ENCODE measurements at places on chromosomes 6 and 20. TPM values are rescaled to one million over a fixed set of nuclear protein-coding genes. Genes with fewer than 3 reads are reported as not detected.

- DNase-seq = no peak
These were observed 132.9 kb downstream of the SCML4 start for GRCh38 chr6:107691062-107691751.

Gene CYP24A1
- not detected for total RNA-seq

- no peak for DNase-seq
These were observed 1106.4 kb upstream of the CITED2 start for GRCh38 chr6:140480852-140481251.

DNA sequence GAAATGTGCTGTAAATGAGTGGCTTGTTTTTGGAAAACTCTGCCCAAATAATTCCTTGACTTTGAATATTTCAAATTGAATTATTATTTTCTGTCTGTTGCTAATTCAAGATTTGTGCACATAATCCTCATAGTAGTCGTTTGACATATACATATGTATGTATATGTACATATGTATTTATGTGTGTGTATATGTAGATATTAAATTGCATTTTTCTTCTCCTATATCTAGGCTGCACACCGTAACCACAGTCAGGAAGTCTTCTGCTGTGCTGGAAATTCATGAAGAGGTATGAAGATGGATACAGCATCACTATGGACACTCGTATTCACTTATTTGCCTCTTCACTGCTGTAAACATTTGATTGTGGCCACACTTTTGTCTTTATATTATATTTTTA, 29.6 kb downstream of the OPN5 start:
- no peak for DNase-seq

GRCh38 chr6:2730353-2731107, 20.2 kb downstream of the MYLK4 start:
- DNase-seq = no peak

Gene NHLRC1
- not detected for total RNA-seq

Gene GABRR2
- 0.29 TPM for total RNA-seq

GRCh38 chr20:32333988-32334885, 23.9 kb upstream of the ASXL1 start:
- peak; percentile 64 for DNase-seq

- peak; percentile 71 for DNase-seq
These were observed 363.5 kb downstream of the ESR1 start for GRCh38 chr6:152170702-152171667.

GRCh38 chr6:7692453-7692784, 33.5 kb upstream of the BMP6 start:
- DNase-seq = no peak

DNA sequence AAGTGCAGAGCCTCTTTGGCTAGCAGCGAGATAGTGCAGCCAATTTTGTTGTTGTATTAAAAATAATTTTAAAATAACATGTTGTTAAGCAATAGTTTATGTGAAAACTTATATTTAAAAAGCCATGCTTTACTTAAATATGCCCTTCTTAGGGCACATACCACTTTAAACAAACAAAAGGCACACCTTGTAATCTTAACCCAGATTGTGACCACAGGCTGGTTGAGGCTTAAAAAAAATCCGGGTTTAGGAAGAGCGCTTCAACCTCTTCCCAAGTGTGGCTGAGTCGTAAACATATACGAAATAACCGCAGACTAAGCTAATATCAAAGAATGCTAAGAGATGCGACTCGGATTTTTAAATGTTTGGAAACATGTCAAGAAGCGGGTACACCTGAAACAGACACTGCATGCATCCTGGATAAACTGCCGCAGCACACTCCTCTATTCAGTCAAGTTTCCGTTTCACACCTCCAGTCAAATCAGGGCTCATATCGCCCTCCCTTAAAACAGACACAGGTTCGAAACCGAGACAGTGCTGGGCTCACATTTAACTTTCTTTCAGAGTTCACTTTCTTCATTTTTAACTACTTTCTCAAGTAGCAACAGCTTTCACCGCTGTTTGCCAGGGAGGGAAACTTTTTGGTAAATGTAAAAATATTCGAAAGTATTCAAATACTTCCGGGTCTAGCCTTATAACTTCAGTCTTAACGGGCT, 1.5 kb downstream of the DEK start:
- peak; percentile 39 for DNase-seq

Gene PLA2G7
- total RNA-seq = not detected

DNA sequence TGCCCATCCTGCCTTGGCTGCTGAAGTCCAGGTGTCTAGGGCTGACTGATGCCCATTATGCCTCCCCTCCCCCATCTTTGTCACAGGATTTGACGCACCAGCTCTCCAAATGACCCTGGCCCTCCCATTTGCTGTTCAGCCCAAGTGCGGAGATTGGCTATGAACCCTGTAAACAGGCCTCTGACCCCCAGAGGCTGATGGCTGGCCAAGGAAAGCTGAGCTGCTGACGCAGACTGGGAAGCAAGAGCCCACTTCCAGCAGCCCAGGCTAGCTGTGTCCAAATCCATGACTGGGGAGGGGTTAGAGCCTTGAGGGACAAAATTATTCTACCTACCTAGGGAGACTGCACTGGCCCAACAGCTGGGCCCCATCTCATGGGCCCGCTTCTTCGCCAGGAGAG, 797 bp upstream of the GNRH2 start:
- DNase-seq = no peak

Gene ADGRF4
- not detected for total RNA-seq

Gene PHACTR1
- total RNA-seq = 0.05 TPM

Gene EMILIN3
- total RNA-seq = 0.27 TPM

Gene NKX2-2
- not detected for total RNA-seq

DNA sequence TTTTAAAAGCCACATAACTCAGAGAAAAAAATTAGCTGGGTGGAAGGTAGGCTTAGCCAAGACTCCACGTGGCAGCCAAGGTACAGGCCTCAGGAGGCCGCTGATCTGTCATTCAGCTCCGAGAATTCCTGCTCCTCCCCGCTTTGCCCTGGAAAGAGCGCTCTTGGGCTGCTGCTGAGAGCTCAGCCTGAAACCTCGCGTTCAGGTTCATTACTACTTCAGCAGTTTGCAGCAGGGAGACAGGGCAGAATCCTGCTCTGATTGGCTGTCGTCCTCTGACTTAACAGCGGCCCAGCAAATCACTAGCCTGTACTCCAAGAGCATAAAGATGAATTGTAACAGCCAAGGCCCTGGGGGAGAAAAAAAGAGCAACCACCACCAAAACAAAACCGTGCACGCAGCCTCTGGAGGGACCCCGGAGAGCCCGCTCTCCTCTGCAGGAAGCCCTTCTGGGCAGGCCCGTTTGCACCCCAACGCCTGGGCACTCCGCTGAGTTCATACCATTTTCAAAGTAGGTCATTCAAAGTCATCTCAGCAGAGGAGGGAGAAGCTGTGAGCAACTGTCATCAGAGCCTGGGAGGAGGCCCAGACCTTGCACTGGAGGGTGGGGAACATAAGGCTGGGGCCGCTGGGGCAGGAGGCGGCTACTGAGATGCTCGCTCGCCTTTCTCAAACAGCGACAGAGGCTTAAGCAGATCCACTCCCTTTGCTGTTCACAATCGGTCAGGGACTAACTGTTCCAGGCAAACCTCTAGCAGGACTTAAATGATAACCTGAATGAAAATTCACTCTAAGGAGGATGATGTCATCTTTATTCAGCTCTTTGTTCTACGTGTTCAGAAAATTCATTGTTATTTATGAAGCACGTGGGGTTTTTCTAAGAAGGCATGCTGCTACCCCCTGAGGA, 42.3 kb upstream of the ATXN1 start:
- no peak for DNase-seq

- no peak for DNase-seq
These were observed 25.9 kb upstream of the ATXN1 start for GRCh38 chr6:16787128-16787682.

Gene TINAG
- total RNA-seq = not detected

Gene CDC5L
- 22.7 TPM for total RNA-seq

Gene RWDD2A
- total RNA-seq = 0.77 TPM

DNA sequence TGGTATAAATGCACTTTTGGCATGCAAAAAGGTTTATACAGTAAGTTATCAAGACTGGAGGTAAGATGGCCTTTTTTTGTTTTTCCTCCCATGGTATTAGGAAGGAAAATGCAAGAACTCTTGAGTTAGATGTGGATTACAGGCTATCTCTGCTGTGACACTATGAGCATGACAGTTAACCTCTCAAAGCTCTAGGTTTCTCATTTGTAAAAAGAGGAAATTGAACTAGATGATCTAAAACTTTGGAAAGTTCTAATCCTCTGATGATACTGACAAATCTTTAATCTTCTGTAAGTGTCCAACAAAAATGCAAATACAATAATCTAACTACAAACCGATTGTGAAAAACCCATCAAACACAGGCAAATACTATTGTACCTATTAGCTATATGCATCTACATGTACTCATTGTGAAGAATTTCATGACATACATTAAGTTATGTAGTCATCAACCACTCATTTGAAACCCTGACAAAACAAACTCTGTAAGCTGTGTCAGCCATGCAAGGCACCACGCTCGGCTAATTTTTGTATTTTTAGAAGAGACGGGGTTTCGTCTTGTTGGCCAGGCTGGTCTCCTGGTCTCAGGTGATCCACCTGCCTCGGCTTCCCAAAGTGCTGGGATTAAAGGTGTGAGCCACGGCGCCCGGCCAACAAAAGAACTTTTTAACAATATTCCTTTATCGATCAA, 4.2 kb downstream of the CDK19 start:
- no peak for DNase-seq

DNA sequence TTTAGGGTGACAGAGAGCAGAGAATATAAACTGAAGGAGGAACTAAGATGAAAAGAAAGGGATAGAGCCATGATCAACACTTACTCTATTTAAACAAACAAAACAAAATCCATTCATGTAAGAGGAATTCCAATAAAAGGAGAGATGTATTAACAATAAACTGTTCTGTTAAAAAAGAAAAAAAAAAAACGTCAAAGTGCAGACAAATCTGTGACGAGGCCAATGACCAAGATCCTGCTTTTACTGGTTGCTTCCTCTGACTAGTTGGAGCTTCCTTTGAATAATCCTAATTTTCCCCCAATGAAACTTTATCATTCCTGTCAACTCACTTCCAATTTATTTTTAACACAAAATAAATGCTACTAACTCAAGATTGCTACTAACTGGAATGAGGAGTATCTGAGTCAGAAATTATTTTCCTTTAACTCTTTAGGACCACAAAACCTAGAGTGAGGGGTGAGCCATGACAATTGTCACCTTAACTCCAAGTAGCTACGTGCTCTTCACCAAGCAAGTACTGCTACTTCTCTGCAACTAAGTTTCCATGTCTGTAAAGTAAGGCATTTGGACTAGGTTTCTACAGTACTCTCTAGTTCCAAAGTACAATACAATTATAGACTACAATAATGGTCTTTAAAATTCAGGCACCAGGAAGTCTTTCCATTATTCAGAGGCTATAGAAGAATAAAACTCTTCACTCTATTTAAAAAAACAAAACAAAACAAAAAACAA, 152.0 kb downstream of the PTPRK start:
- DNase-seq = no peak

Gene SLC2A10
- 0.06 TPM for total RNA-seq

DNA sequence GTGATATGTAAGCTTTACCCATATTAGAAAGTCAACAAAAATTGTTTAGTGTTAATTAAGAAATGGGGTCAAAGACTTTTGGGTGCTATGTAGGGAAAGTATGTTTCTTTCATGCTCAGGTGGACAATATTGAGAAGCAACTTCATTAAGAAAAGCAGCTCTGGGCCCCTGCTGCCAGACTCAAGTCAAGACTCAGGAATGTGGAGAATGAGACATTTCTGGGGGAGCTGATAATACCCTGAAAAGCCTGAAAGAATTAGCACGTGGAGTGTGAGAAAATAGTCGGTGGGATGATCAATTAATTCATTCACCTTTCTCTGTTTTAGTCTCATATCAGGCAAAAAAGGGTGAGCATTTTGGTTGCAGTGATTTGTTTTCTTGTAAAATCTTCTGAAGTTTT, 175.1 kb upstream of the IMPG1 start:
- no peak for DNase-seq

- no peak for DNase-seq
These were observed 301.4 kb upstream of the CDYL start for GRCh38 chr6:4474810-4475209.

DNA sequence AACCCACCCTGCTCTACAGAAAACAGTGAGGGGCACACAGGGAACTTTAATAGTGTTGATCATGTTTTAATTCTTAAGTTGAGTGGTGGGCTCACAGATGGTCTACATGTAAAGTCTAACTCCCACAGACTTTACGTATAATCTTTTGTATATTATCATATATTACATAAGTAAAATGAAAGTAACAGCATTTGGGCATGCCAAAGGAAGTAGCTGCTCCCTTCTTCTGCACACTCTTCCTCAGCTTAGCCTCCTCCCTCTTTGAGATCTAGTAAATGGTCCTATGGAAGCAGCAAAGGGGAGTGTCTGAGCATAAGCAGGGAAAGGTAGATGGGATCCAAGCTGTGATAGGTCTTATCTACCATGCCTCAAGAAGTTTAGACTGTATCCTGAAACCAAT, 11.2 kb downstream of the MED20 start:
- DNase-seq = no peak

GRCh38 chr6:48101290-48101689, 9.7 kb downstream of the PTCHD4 start:
- DNase-seq = no peak

DNA sequence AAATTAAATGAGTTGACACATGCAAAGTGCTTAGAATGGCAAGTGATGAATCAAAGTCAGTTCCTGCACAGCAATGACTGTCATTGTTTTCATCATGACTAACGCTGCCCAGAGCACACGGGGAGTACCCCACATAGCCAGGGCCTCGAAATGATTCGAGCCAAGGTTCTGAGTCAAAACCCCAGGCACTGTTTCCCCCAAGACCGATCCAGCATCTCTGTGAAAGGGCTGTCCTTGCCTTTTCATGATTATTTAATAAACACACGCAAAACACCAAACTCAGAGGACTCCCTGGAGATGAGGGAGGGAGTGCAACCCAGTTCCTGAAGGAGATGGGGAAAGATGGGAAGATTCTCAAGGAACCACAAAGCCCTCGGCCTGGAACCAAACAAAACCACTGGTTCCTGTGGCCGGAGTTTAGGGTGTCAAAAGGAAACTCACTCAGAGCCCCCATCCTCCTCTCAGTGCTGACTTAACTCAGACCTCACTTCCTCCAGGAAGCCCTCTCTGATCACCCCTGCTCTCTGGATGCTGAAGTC, 3.8 kb downstream of the PREX1 start:
- DNase-seq = peak; percentile 72

GRCh38 chr6:13923527-13924145, 1.1 kb upstream of the RNF182 start:
- no peak for DNase-seq

Gene PDYN
- total RNA-seq = not detected

GRCh38 chr20:64069614-64070243, 6.7 kb downstream of the TCEA2 start:
- no peak for DNase-seq

DNA sequence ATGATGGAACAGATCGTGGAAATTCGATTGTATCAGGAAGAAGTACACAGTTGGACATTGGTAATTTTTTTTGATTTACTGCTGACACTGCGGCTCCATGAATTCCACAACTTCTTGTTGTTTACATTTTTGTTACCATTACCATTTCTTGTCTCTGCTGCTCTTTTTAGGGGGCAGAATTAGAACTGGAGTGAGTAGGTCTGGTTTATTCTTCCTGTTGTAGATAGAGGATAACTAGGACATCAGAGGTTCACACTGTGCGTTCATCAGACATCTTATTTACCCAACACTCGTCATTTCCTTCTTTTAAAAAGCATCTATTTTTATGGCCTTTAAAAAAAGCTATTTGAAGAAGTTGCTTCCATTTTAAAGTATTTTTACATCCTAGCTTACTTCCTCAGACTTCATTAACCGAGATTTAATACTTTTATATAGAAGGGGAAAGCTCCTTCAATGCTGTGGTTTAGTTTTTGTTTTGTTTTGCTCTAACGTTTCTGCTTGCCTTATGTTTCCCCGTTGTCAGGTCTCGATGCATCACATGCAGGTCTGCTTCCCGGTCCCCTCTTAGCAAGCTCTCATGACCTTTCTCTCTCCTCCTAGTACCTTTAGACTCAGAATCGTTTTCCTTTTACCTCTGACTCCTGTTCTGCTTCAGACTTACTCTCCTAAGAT, 139.1 kb downstream of the ARID1B start:
- DNase-seq = no peak
